H4 (cell line): ENCODE measurements at places on chromosomes 3 and 15. TPM values are rescaled to one million over a fixed set of nuclear protein-coding genes. Genes with fewer than 3 reads are reported as not detected.

GRCh38 chr3:127451321-127451720 is 139.2 kb downstream of the TPRA1 start:
- no peak for DNase-seq

The ADAMTSL3 gene
- total RNA-seq, result 0.17 TPM in 1 of 2 replicates, not detected in the other

The MCCC1 gene
- total RNA-seq, result 13.9 and 24.9 TPM in 2 replicates

GRCh38 chr15:78398076-78398825 is 39.8 kb upstream of the IREB2 start:
- DNase-seq, result no peak

The FANCD2OS gene
- not detected in 2 replicates for total RNA-seq

GRCh38 chr3:7897655-7898054 is 604.0 kb upstream of the LMCD1 start:
- DNase-seq, result no peak

- DNase-seq, result peak; percentile 7
Observed at GRCh38 chr3:47485812-47486211, 10.1 kb upstream of the SCAP start.

The NCEH1 gene
- 14.0 and 19.8 TPM in 2 replicates for total RNA-seq

GRCh38 chr3:192929146-192929545 is 11.5 kb upstream of the MB21D2 start:
- peak; percentile 50 for DNase-seq

DNA sequence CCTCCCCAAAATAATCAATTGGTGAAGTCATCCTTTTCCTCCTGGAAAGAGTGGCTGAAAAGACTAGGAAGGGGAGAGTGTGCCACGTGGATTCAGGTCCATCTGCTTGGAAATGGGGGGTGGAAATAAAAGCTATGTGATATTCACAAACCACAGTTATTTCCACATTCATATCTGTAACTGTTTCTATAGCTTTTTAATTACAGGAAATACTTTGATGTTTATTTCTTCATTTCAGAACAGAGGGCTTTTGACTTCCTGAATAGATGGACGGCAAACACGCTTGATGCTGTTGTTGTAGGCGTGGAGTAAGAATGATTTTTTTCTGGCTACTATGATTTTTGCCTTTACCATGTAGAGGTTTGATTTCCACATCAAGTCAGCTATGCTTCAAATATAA is 10.1 kb downstream of the AADACL2 start:
- DNase-seq, result no peak

GRCh38 chr15:91853948-91854638 is 585 bp downstream of the SLCO3A1 start:
- DNase-seq, result no peak

The CTDSPL2 gene
- 46.6 and 75.7 TPM in 2 replicates for total RNA-seq

DNA sequence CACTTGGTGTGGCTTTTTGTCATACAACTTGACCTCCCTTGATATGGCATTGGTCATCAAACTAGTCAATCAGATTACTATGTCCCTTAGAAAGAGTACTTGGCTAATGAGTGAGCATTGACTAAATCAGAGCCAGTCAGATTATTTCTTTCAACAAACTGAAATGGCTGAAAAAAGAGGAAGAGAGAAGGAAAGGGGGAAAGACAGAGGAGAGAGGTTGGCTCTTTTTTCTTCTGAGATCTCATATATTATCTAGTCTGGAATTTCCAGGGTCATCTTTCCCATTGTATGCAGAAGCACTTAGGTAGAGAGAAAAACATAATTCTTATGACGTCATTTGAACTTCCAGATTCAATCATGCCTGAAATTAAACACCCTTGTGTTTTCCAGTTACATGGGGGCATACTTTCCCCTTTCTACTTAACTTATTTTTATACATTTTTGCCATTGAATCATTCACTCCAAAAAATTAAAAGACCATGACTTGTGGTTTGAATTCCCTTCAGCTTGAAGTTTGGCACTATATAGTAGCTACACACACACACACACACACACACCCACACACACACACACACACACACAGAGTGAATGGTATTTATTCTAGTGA is 387.8 kb downstream of the LSAMP start:
- DNase-seq, result no peak

The LRRC3B gene
- not detected in 2 replicates for total RNA-seq

DNA sequence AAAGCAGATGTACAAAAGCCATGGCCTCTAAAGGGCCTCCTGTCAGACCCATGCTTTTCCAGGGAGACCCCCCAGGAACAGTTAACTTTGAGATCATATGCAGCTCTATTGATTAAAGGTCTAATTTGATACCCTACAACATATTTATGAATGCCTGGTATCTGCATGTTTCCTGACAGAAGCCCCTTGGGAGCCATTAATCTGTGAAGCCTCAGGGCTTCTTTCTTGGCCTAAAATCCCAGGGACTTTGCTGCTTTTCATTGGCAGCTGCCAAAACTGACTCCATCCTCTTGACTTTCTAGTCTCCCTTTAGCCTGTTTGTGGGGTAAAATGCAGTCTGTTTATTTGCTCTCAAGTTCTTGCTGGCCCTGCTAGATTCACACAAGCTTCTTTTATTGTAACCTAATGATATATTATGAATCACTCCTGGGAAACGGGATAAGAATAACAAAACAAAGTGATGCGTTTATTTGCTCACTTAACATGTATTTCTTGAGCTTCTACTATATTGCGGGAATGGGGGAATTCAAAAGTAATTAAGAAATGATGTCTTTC is 257.0 kb downstream of the LSAMP start:
- peak; percentile 14 for DNase-seq

The FBXW12 gene
- 0.08 TPM in 1 of 2 replicates, not detected in the other for total RNA-seq

The DTWD1 gene
- total RNA-seq, result 20.6 and 35.3 TPM in 2 replicates

The CERS3 gene
- total RNA-seq, result not detected in 2 replicates

- DNase-seq, result peak; percentile 84
Observed at GRCh38 chr3:141940194-141940776, 63.8 kb downstream of the ATP1B3 start.

DNA sequence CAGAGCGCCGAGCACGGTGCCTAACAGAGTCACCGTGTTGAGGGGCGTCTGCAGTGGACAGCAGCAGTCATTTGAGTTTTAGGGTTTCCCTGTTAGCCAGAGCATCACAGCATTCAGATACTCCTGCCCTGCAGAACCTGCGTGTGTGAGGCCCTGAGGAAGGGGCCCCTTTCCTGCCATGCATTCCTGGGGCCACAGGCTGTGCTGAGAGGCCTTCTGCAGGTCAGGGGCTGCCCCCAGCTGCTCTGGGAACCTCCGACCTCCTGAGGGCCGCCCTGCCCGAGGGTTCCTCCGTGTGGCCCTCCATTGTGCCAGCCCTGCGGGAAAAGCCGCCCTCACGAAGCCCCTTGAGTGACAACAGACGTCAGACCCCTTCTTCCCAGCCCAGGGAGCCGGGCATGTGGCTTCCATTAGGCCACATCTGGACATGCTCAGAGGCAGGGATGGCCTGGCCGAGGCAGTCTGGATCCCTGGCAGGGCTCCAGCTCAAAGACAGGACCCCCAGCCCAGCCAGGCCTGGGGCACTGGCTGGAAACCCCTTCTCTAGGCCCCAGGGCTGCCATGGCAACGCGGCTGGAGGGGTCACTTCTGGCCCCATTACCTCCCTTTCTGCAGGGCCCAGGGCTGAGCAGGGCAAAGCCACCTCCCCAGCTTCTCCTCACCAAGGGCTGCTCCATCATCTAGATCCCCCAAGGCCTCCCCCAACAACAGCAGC is 25.3 kb downstream of the FBLN2 start:
- DNase-seq, result no peak

GRCh38 chr15:52759969-52760368 is 30.2 kb downstream of the ONECUT1 start:
- no peak for DNase-seq

DNA sequence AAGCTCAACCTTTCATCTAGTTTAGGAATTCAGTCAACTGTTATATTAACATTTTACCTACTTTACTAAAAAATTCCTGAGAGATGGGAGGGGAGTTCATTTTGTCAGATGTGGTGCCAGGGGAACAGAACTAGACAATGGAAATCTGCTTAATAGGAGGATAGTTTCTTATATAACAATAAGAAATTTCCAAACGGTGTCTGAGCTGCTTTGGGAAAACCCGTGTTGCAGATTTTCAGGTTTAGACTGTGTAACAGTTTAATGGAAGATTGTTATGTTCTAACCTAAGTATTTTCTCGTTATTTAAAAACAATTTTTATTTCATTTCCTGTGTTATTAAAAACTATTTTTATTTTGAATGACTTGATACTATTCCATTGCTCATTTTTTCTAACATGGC is 19.3 kb downstream of the IQGAP1 start:
- DNase-seq, result no peak

DNA sequence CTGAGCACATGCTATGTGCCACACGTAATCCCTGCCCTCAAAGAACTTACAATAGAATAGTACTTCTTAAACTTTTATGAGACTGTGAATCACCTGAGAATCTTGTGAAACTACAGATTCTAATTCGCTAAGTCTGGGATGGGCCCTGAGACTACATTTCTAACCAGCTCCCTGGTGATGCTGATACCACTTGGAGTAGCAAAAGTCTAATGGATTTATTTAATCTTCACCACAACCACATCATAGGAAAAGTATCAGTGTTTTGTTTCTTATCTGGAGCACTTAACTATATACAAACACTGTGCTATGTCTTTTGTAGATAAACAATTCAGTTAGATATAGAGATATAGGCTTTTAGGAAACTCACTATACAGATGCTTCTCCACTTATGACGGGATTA is 23.8 kb upstream of the TCF12 start:
- no peak for DNase-seq

GRCh38 chr3:141421639-141422319 is 53.5 kb downstream of the ZBTB38 start:
- DNase-seq, result no peak

- no peak for DNase-seq
Observed at GRCh38 chr3:65540666-65541065, 498.1 kb downstream of the MAGI1 start.

GRCh38 chr3:117567906-117568305 is 858.3 kb downstream of the TUSC7 start:
- no peak for DNase-seq

DNA sequence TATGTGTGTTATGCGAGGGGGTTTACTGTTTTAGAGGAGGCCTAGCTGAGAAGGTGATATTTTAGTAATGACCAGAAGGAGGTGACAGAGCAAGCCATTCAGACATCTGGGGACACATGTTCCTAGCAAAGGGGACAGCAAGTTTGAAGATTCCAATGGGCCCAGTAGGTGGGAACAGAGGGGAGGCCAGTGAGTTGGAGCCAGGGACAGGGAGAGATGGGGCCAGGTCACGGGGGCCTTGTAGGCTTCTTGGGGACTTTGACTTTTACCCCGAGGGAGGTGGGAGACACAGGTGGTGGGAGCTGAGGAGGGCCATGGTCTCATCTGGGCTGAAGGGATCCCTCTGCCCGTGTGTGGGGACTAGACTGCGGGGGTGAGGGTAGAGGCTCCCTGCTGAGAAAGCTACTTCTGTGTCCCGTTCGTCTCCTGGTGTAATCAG is 72.5 kb downstream of the MGLL start:
- DNase-seq, result no peak

The SLC9C1 gene
- not detected in 2 replicates for total RNA-seq

The MYZAP gene
- 1.5 and 5.1 TPM in 2 replicates for total RNA-seq

The TEX9 gene
- 3.5 and 9.5 TPM in 2 replicates for total RNA-seq

- peak; percentile 38 for DNase-seq
Observed at GRCh38 chr3:49906073-49906743, 2.5 kb upstream of the MST1R start.

DNA sequence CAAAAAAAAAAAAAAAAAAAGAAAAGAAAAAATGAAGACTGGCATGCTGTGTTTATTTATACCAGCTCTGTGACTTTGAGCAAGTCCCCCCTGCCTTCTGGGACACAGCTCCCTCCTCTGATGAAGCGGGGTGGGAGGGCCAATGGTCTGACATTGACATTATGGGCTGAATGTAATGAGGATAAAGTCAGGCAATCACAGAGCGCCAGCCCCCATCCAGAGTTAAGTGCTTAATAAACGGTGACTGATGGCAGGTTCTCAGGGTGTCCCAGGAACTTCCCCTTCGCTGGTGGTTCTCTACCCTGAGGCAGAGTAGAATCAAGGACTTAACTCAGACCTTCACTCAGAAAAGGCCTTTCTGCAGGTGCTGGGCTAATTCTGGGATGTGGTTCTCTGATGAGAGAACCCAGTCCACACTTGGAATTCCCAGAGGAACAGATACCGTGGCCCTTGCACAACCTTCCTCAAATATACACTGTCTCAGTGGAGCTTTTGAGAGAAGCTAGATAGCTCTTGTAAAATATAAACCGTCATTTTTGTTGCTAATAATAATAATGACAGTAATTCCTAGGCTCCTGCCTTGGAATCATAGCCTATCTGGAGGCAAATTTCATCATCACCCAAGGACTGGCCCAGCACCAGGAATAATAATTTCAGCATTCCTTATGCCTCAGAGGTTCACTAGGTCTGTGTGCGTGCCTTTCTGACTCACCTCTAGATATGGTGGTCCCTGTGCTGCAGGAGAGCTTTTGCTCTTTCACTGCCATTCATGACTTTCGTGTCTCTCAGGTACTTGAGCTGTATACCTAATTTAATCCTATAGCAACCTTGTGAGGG is 115.8 kb downstream of the RPLP1 start:
- no peak for DNase-seq

GRCh38 chr3:69244039-69244438 is 121.6 kb upstream of the LMOD3 start:
- no peak for DNase-seq

DNA sequence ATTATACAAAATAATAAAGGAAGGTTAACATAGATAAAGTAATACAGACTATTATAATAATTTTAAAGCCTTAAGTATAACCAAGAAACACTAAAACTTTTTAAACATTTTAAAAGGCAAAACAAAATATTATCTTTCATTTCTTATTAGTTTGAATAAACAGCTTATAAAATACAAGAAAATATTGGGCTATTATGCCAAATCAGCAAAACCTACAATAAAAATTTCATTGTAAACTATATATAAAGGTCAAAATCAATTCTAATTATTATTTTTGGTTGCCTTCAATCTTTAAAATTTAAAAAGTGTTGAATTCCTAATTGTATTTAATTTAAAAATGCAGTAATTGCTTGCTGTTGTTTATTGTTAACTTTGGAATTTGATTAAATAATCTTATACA is 430.0 kb downstream of the ROBO1 start:
- DNase-seq, result no peak

DNA sequence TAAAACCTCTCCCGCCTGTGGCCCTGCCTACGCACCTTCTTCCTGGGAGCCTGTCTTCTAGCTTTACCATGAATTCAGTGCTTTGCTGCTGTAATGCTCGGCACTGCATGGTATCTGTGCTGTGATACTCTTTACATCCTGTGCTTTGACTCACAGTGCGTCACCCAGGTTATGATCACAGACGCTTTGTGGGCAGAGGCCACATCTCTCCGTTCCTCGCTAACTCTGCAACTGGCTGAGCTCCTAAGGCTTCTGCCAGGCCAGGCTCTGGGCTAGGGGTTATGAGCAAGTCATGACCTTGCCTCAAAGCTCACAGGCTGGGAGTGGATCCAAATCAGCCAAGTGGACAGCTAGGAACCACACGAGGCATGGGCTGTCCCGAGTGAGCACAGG is 23.2 kb downstream of the SPTBN5 start:
- peak; percentile 43 for DNase-seq

- no peak for DNase-seq
Observed at GRCh38 chr3:143146486-143147274, 27.1 kb downstream of the CHST2 start.
